ENCODE measurements at places on chromosomes 13 and 19. TPM values are rescaled to one million over a fixed set of nuclear protein-coding genes. Genes with fewer than 3 reads are reported as not detected.

DNA sequence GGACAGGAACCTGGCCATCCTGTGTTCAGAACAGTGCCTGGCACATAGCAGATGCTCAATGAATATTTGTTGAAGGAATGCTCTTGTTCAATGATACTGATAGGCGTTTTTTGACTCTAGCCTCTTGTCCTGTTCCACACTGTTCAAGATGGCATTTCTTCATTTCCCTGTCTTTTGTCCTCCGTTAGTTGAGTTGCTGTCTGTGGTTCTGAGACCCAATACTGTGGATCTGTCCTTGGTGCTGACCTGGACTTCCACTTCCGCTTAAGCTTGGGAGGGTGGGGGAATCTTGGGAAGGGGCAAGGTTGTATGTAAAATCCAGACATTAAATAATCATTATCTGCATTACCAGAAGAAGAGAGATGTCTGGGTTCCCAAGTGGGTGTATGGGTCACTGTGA, 8.3 kb upstream of the KCNN4 start:
- no peak for DNase-seq
- no peak overlapping the region for H3K27ac ChIP-seq
- H3K4me3 ChIP-seq, result no peak overlapping the region
- H3K27me3 ChIP-seq, result peaks cover 9% of the 10 kb centered on the region

DNA sequence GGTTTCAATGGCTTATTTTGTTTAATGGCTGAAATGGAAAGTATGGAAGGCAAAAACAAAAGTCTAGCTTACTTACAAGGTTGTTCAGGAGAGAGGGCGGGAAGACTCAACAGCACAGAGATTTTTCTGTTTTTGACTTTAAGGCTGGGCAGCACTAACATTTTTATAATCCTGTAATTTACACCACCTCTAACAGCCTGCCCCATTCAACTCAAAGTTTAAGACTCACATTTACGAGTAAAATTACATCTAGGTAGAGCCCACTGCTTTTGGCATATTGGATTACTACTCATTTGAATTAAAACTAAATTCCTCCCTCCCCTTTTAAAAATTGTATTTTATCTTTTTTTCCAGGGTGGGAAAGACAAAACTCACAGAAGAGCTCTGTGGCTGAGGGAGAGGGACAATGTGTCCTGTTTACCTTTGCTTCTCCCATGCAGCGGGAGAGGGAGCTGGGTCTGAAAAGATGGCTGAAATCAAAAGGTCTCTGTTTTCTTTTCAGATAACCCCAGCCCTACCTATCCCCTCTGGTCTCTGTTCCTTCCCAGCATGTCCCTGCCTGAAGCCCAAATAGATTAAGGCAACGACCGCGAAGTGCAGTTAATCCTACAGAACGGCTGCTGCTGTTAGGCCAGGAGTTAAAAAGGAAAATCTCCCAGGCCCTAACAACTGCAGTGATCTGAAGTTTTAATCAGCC, 6.6 kb downstream of the EFNB2 start:
- no peak for DNase-seq
- peaks cover 5% of the 10 kb centered on the region for H3K36me3 ChIP-seq
- peaks cover 69% of the 10 kb centered on the region for H3K27me3 ChIP-seq
- no peak overlapping the region for H3K27ac ChIP-seq
- H3K4me1 ChIP-seq, result peaks cover 11% of the 10 kb centered on the region

GRCh38 chr13:55263045-55263444, 1877.7 kb upstream of the PRR20A start:
- no peak overlapping the region for H3K4me3 ChIP-seq
- no peak overlapping the region for H3K27ac ChIP-seq
- H3K36me3 ChIP-seq, result no peaks in the 10 kb centered on the region
- H3K4me1 ChIP-seq, result no peaks in the 10 kb centered on the region
- no peak for DNase-seq

STXBP2 gene
- polyA plus RNA-seq, result 71.7 TPM

GGACT gene
- polyA plus RNA-seq, result 7.2 TPM

GRCh38 chr19:6925801-6926751, 38.7 kb downstream of the ADGRE1 start:
- no peak for DNase-seq

DNA sequence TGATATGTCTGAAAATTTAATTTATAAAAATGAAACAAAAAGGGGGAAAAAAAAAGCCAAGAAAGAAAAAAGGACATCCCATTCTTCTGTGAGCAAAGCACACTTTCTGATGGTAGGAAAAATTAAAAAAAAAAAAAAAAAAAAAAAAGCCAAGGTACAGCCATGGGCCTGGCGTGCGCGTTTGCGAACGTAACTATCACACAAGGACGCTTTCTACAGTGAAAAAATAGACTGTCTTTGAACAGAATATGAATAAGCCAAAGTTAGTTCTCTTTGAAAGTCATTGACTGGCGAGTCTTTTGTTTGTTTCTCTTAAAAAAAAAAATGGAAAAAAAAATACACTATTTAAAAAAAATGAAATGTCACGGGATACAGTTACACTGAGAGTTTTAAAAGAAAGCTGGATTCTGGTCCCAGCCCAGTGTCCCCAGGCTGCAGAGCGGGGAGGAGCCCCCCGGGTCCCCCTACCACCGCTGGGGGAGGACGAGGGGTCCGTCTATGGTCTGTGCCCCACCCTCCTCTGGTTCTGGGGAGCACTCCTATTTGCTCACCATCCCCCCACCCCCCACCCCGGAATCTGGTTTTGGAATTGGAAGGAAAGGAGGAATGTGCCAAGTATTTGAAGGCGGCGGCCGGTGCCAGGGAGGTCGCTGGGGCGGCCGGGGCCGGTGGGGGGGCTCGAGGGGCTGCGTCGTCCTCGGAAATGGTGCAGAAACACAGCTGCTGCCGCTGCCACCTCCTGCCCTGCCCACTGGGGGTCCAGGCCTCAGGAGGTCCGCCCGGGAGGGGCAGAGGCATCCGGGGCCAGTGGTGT, 134.5 kb downstream of the PTPRS start:
- no peak for DNase-seq
- H3K36me3 ChIP-seq, result peaks cover 11% of the 10 kb centered on the region
- peaks cover 3% of the 10 kb centered on the region for H3K4me1 ChIP-seq
- H3K27ac ChIP-seq, result no peak overlapping the region
- H3K4me3 ChIP-seq, result no peak overlapping the region

GRCh38 chr13:102484329-102484728, 82.5 kb upstream of the FGF14 start:
- H3K27ac ChIP-seq, result no peak overlapping the region
- no peak overlapping the region for H3K4me3 ChIP-seq
- no peaks in the 10 kb centered on the region for H3K36me3 ChIP-seq
- H3K4me1 ChIP-seq, result no peaks in the 10 kb centered on the region
- no peak for DNase-seq
- no peaks in the 10 kb centered on the region for H3K27me3 ChIP-seq

- H3K36me3 ChIP-seq, result no peaks in the 10 kb centered on the region
- no peak overlapping the region for H3K4me3 ChIP-seq
- DNase-seq, result no peak
- no peaks in the 10 kb centered on the region for H3K27me3 ChIP-seq
- no peaks in the 10 kb centered on the region for H3K4me1 ChIP-seq
These were observed 1555.5 kb downstream of the UQCRFS1 start for GRCh38 chr19:27657271-27658051.

CERS1 gene
- not detected for polyA plus RNA-seq

DNA sequence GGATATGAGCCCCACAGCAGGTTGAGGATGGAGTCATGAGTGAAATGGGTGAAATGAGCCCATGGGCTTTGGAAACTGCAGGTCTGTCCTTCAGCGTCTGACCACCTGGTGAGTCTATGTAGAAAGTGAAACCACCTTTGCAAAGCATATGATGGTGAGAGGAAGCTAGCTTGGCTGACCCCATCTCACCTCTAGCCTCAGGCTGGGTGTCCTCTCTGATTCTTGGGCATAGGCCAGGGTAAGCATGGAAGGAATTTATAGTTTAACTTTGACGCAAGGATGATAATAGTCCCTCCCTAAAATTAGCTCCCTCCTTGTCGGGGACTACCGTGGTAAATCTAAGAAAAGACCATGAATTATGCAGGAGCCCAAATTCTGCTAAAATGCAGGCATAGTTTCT, 16.8 kb upstream of the PSG9 start:
- no peak overlapping the region for H3K27ac ChIP-seq
- no peaks in the 10 kb centered on the region for H3K27me3 ChIP-seq
- no peaks in the 10 kb centered on the region for H3K4me1 ChIP-seq
- H3K36me3 ChIP-seq, result peaks cover 11% of the 10 kb centered on the region
- H3K4me3 ChIP-seq, result no peak overlapping the region

NTN5 gene
- not detected for polyA plus RNA-seq

DNA sequence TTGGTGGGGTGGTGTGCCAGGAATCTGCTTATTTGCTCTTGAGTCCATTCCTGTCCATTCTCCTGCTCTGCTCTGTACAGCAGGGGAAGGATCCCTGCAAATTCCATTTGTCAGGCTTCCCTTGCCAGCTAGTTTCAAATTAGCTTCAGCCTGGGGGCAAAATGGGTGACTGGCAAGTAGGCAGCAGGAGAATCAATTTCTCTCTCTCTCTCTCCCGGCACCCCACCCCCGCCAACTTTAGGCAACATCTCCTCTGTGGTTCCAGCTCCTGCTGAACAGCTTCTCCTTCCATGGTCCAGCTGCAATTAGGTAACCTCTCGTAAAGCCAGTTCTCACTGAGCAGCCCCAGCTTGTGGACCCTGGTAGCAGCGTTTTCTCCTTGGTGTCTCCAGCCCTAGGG, 6.7 kb upstream of the MYCBP2 start:
- peaks cover 46% of the 10 kb centered on the region for H3K4me1 ChIP-seq
- H3K27ac ChIP-seq, result no peak overlapping the region
- DNase-seq, result no peak
- H3K4me3 ChIP-seq, result no peak overlapping the region

B3GNT3 gene
- polyA plus RNA-seq, result not detected

- H3K27ac ChIP-seq, result no peak overlapping the region
- peaks cover 10% of the 10 kb centered on the region for H3K27me3 ChIP-seq
- H3K36me3 ChIP-seq, result no peaks in the 10 kb centered on the region
- no peaks in the 10 kb centered on the region for H3K4me1 ChIP-seq
- no peak overlapping the region for H3K4me3 ChIP-seq
These were observed 49.1 kb downstream of the TBC1D4 start for GRCh38 chr13:75432811-75433244.

- no peak overlapping the region for H3K27ac ChIP-seq
- H3K4me3 ChIP-seq, result no peak overlapping the region
- peaks cover 4% of the 10 kb centered on the region for H3K4me1 ChIP-seq
- DNase-seq, result no peak
These were observed 9.8 kb upstream of the MCF2L start for GRCh38 chr13:112959206-112959605.

DNA sequence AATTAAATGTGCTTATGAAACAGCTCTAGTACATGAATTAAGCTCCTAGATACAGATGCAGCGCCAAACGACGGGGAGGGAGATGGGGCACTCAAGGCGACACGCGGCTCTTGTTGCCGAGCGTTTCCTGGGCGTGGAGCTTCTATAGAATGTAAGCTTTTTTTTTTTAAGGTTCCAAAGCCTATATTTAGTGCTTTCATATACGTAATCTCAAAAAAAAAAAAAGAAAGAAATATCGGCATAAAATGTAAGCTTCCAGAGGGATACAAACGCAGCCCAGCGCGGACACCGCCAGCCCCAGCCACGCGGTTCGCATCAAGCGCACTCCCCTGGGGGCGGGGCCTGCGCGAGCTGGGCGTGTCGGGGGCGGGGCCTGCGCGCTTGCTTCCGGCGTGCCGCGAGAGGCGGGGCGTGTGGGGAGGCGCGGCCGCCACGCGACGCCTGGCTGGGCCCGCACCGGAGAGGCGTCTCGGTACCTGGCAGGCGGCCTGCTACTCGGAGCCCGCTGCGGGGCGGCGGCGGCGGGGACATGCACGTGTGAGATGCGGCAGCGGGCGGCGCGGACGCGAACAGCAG, at the start of gene URI1:
Gene URI1 (plus strand): TSS at position 412 of the 576 bp plus-strand sequence. CDS start 309 bp downstream, outside the sequence.
- peaks cover 16% of the 10 kb centered on the region for H3K27me3 ChIP-seq
- H3K27ac ChIP-seq, result peak within 1 kb of the TSS; percentile 92
- DNase-seq, result peak; percentile 92

GRCh38 chr13:25738342-25739196, 313.2 kb downstream of the SHISA2 start:
- H3K27ac ChIP-seq, result no peak overlapping the region
- H3K4me3 ChIP-seq, result no peak overlapping the region
- no peaks in the 10 kb centered on the region for H3K36me3 ChIP-seq
- peaks cover 3% of the 10 kb centered on the region for H3K4me1 ChIP-seq
- no peak for DNase-seq
- no peaks in the 10 kb centered on the region for H3K27me3 ChIP-seq

PRODH2 gene
- polyA plus RNA-seq, result not detected

DNA sequence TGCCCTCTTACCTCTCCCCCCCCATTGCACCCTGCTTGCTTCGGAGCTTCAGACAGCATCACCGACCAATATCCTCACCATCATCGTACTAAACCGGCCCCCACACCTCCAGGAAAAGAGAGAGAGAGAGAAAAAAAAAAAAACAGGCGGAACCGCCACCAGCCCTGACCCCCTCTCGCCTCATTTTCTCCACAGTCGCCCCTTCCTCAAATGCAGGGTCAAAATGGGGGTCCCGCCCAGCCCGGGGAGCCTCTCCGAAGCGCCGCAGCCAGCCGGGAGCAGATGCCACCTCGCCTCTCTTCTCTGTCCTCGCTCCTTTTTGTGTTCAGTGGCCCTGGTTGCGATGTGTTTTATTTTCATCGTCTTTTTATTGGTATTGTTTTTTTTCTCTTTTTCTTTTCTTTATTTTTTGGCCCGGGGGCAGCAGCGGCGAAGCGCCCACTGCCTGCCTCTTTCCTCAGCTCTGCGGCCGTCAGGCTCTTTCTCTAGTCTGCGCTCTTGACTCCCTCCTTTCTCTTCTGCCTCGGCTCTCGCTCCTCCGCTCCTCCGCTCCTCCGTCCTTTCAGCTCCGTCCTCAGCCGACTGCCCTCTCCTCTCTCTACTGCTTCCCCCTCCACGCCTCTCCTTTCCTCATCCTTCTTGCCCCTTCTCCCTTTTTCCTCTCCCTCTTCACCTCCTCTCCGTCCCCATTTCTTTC, 41.4 kb downstream of the DEDD2 start:
- H3K27me3 ChIP-seq, result peaks cover 22% of the 10 kb centered on the region
- H3K4me3 ChIP-seq, result no peak overlapping the region
- H3K36me3 ChIP-seq, result peaks cover 7% of the 10 kb centered on the region
- no peak overlapping the region for H3K27ac ChIP-seq
- H3K4me1 ChIP-seq, result peaks cover 19% of the 10 kb centered on the region

GRCh38 chr13:46748300-46748699, 48.7 kb downstream of the ESD start:
- H3K4me3 ChIP-seq, result no peak overlapping the region
- H3K27ac ChIP-seq, result no peak overlapping the region
- peaks cover 21% of the 10 kb centered on the region for H3K36me3 ChIP-seq

ZNF112 gene
- 0.12 TPM for polyA plus RNA-seq

DNA sequence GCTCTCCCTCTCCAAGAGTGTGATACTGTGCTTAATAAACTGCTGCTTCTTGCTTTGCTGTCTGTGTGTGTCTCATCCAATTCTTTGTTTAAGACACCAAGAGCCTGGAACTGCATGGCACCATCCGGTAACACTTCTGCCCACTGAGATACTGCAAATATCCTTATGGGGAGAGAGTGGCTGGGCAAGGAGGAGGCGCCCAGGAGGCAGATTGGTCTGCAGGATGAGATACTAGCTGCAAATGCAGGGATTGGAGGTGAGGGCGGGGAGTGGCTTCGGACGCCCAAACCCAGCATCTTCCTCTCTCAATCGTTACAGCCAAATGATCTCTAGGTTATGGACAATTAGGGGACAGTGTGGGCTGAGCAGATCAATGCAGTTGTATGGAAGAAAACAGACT, 1.7 kb upstream of the SIGLEC7 start:
- H3K4me3 ChIP-seq, result peak overlapping the region; percentile 17
- H3K27me3 ChIP-seq, result peaks cover 53% of the 10 kb centered on the region
- H3K27ac ChIP-seq, result no peak overlapping the region
- H3K36me3 ChIP-seq, result no peaks in the 10 kb centered on the region
- no peak for DNase-seq
- H3K4me1 ChIP-seq, result peaks cover 30% of the 10 kb centered on the region

GRCh38 chr13:31042049-31042448, 109.6 kb downstream of the TEX26 start:
- H3K36me3 ChIP-seq, result no peaks in the 10 kb centered on the region
- H3K4me3 ChIP-seq, result no peak overlapping the region
- H3K27me3 ChIP-seq, result peaks cover 49% of the 10 kb centered on the region
- DNase-seq, result no peak
- H3K27ac ChIP-seq, result no peak overlapping the region

All from naive B cell (primary cell).